ENCODE measurements at places on chromosomes 11 and 22.

DNA sequence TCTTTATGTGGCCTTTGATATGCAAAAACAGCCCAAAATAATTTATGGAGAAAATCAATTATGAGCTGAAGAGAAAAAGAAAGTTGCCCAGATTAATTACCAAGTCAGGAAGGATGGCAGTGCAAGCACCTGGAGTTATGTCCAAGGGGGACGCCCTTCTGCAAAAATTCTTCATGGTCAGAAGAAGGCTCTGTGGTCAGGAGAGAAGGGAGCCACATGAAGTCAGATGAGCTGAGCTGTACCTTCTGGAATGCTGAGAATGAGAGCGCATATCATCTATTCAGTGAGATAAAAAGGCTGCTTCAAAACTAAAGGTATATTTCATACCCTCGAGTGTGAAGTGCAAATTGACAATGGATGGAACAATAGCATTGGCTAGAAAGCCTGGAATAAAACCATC lies 607.4 kb downstream of the NTM start:
- DNase-seq: no peak

DNA sequence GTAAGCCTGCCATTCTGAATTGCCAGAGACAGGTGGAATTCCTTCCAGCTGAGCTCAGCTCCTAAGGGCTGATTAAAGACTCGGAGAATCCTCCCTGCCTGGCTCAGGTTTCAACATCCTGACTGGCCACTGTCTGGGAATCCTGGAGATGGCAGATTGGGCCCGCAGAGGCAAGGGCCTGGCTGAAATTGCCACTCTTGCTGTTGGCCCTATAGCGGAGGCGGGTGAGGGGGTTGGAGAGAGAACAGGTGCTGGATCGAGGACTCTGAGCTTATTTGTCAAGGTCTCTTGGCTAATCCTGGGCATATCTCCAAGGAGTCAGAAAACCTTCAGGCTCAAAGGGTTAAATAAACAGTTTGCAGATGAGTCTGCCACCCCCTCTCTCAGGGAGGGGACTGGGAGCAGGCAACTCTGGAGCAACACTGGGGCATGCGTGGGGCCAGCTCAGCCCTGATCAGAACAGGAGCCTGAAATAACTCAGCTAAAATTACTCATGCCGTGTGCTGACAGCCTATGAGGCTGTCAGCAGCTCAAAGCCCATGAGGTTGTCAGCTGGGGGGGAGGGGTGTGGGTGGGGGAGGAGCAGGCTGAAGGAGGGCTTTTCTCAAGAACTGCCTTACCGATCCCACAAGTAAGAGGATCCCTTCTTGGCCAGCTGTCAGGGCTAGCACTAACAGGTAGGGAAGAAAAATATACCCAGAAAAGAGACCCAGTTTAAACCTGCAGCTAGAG lies 14.7 kb upstream of the MFRP start:
- peak; percentile 78 for DNase-seq

- DNase-seq: no peak
These were observed 299.6 kb downstream of the KIRREL3 start for GRCh38 chr11:126700768-126701519.

DNA sequence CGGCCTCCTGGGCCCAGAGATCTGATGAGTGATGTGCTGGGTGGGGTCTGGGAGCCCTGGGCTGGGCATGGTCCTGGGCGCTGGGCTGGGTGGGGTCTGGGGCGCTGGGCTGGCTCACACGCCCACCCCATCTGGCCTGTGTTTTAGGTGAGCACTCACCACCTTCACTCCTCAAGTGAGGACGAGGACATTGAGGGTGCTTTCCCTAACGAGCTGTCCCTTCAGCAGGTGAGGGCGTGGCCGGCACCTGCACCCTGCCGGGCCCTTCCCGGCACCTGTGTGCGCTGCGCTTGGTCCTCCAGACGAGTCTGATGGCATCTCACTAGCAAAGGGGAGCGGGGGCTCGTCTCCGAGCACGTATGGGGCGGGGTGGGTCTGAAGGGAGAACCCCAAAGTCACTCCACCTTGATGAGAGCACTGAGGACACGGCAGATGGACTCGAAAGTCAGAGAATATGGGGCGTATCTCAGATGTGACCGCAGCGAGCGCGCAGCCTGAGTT lies 37.9 kb downstream of the SBF1 start:
- DNase-seq: no peak

- no peak for DNase-seq
These were observed 165.2 kb upstream of the PDGFD start for GRCh38 chr11:104329078-104329665.

- DNase-seq: peak; percentile 66
These were observed 69.4 kb upstream of the AMPD3 start for GRCh38 chr11:10385696-10386095.

- DNase-seq: no peak
These were observed 151.1 kb upstream of the ISX start for GRCh38 chr22:34914846-34915245.

DNA sequence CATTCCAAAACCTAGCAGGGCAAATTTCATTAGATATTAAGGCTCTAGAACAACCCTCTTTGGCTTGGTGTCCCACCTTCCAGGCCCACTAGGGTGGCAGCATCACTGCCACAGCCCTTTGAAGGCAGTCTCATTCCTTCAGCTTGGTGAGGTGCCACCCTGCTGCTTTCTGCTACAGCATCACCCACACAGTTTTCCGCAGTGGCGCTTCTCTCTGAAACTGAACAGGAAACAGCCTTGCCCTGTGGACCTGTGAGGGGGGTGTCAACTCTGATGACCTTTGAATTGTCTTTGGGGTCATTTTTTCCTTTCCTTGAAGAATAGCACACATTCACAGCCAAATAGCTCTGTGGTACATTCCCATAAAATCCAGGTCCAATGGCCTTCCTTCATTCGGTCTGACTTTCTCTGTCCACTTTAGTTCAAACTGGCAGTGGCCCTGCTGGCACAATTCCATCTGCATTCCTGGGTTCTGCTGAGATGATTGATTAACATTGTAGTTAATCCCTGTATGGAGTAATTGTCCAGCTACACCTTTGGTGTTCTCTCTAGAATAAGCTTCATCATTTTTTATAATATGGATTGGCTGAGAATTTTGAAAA lies 251.9 kb upstream of the FAT3 start:
- DNase-seq: no peak

DNA sequence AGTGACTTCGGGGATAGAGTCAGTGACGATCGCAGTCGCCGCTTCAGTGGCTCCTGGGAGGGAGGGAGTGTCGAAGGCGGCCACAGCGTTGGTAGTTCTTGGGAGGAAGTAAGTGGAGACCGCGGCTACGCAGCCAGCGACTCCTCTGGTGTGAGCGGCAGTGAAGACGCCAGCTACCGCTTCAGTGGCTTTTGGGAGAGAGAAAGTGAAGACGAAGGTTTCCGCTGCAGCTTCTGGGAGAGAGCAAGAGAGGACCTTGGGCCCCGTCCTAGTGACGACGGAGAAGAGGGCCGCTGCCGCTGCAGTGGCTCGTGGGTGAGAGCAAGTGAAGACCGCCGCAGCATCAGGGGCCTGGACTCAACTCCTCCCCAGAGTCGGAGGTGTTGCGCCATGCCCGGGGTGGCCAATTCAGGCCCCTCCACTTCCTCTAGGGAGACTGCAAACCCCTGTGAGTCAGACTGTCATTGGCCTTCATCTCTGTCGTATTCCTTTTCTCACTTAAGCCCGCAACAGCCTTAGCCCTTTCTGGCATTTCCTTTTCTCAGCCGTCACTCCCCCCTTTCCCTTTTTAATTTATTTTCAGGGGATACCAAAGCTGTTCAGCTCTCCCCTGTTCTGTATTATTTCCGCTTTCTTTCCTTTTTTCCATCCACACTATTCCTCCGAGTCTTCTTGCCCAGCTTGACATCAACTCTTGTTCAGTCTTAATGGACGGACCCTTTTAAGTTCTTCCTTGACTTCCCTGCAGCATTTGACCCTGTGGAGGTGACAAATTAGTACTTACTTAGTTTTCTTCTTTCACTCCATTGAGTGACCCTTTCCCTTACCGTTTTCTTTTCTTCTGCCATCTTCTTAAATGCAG lies 1.0 kb downstream of the ANKRD42 start:
- DNase-seq: peak; percentile 88

DNA sequence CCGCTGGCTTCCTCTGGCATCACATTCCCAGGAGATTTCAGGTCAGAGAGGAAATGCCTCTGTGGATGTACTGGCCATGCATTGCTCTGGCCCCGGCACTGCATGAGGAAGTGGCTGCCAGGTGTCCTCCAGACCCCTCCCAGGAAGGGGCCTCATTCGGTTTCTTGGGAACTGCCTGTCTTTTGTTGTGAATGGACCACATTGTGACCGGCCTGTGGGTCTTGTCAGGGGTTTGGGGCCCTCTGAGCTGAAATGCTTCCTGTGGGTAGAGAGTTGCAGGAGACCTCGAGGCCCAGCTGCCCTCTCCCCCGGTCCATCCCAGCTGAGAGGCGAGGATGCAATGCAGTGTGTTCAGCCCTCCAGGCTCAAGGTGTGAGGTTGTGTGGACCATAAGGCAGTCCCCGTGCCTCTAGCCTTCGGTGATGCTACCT lies 18.8 kb upstream of the ST3GAL4 start:
- DNase-seq: peak; percentile 31

- DNase-seq: no peak
These were observed 29.2 kb downstream of the SREBF2 start for GRCh38 chr22:41862160-41862529.

GRCh38 chr11:5738431-5738830 lies 2.2 kb downstream of the OR56B1 start:
- no peak for DNase-seq

GRCh38 chr11:7611411-7611810 lies 61.9 kb downstream of the CYB5R2 start:
- no peak for DNase-seq

DNA sequence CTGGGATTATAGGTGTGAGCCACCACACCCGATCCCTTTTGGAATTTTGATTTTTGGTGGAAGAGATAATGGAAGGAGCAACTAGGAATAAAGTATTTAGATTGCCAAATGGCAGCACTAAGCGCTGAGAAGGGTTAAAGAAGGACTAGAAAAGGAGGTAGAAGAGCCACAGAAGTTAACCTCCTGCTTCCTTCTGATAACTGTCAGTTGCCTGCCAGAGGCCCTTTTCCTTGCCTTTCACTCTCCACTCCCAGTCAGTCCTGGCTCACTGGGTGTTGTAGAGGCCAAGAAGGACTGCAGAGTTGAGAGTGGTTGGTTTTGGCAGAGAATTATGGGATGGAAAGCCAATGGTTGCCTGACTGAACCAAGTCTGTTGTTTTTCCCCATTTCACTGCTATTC lies 19.3 kb downstream of the ZC3H12C start:
- DNase-seq: no peak

- DNase-seq: no peak
These were observed 142.5 kb downstream of the APOL5 start for GRCh38 chr22:35860087-35860733.

DNA sequence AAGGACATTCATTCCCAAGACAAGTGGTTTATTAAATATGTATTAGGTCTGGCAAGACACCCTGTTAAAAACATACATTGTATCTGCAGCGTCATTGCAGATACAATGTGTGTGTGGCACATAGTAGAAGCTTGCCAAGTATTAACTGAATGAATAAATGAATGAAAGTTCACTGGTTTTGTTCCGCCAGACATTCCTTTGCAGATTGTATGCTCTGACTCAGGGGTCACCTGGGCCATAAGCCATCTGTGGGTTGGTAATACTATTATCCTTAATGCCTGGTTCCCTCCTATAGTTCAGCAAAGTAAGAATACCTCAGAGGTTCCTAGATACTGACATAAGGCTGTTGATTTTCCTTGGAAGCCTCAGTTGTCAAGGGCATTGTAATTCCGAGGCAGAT lies 377.3 kb upstream of the CCDC90B start:
- no peak for DNase-seq

GRCh38 chr11:34624069-34624468 lies 3.2 kb downstream of the EHF start:
- DNase-seq: no peak

- peak; percentile 88 for DNase-seq
These were observed 55.3 kb upstream of the CCDC188 start for GRCh38 chr22:20205964-20206708.
